ENCODE measurements at places on chromosomes 1 and 21. TPM values are rescaled to one million over a fixed set of nuclear protein-coding genes. Genes with fewer than 3 reads are reported as not detected.

SLC45A1 gene
- 0.73 TPM for total RNA-seq

DNA sequence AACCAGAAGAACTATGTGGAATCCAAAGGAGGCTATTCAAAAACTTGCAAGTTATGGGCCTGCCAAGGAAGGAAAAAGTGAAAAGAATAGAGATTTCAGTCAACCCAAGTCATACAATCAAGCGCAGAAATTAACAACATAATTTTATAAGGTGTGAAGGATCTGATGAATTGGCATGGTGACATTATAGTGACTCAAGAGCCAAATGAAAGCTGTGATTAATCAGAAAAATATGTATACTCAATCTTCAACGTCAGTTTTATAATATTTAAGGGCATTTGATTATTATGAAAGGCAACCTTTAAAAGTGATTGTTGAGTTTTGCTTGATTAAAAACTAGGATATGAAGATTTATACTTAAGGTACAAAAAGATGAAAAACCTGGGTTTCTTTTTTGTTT, 37.8 kb upstream of the THEM4 start:
- DNase-seq: no peak

DNA sequence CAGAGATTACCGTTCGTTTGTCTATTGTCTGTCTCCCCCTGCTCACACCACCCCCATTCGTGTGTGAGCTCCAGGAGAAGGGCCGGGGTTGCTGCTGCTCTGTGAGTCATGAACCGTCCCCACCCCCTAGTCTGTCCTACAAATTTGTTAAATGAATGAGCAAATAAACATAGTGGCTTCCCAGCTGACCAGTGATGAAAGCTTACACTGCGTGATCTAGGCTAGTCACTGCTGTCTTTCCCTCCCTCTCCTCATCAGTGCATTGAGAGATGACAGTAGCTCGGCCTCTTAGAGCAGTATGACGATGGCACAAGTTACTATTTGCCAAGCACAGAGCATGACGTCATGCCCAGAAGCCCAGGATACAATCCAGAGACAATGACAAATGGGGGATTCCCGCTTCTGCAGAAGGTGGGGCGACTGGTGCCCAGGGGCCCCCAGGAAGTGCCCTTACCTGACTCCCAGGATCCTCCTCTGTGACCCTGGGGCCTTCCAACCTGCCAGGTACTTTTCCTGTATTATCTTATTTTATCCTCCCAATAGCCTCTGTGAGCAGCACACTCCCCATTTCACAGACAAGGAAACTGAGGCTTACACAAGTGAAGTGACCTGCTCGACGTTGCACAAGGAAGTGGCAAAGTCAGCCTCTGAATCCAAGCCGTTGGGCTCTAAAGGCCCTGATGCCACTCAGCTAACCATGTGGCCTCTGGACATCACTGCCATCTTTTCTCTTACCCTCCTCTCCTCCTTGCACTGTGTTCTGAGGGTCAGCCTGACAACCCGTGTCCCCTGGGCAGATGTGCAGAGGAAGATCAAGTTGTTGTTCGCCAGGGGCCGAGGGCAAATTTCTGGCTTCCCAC, 8.6 kb upstream of the EPHA2 start:
- peak; percentile 76 for DNase-seq

DNA sequence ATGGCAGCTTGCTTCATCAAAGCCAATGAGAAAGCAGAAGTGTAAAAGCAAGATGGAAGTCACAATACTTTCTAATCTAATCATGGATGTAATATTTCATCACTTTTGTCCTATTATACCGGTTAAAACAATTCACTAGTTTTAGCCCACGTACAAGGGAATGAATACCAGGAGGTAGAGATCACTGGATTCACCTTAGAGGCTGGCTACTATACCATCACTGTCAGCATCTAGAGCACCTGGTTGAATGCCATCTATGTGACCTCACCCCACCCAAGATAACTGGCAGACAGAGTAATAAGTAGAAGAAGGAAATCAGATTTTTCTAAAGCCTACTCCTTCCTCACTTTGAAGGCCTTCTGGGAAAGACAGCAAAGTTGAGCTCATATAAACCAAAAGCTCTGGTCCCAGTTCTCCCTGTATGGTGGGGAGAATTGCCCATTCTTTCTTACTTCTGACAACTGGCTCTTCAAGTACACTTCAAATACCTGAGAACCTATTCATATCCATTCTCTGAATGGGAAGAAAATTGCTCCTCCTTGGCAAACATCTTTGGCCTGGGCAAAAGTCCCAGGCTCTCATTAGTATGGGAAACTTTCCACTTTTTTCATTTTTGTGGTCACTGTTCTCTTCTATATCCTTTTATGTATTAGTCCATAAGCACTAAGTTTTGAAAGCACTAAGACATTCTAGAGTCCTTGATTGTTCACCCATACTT, 24.8 kb downstream of the HSD3B1 start:
- no peak for DNase-seq

- DNase-seq: no peak
Observed at GRCh38 chr1:170698301-170699275, 34.7 kb downstream of the PRRX1 start.

DNA sequence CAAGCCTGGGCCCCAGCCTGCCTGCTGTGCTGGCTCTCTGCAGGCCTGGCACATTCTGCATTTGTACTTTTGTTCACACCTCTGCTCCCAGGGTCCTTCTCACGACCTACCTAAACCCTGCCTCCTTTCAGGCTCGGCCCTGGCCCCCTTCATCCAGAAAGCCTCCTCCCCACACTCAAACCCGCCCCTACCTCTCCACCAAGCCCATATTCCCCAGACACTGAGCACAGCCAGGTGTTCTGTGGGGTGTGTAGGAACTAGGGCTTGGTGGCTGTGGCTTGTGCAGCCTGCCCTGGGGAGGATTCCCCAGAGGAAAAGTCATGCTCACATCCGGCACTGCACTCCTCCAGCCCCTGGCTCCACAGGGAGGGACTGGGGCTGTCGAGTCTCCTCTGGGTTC, 8.2 kb upstream of the MIXL1 start:
- DNase-seq: no peak

GRCh38 chr1:57968321-57968720, 544.5 kb upstream of the DAB1 start:
- no peak for DNase-seq

- no peak for DNase-seq
Observed at GRCh38 chr1:22491995-22492715, 40.5 kb downstream of the ZBTB40 start.

CFHR4 gene
- not detected for total RNA-seq

GRCh38 chr1:210646258-210646616, 317.5 kb downstream of the HHAT start:
- DNase-seq: no peak

DNA sequence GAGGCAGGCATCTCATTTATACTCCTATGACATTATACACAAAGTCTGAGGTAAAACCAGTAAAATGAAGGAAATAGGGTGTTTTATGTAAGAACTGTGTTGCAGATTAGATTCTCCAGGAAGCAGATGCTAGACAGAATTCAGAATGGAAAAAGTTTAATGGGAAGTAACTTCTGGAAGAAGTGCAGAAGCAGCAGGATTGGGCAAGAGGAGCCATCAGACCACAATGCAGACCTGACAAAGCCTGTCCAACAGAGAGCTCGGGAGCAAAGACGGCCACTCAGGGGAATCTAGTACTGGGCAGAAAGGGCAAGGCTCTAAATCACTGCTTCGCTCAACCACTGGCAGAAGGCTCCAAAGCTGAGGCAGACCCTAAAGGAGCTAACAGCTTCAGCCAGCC, 33.7 kb downstream of the FBXO42 start:
- no peak for DNase-seq

GRCh38 chr1:150281221-150281757, 1.1 kb upstream of the CIART start:
- DNase-seq: peak; percentile 85

DNA sequence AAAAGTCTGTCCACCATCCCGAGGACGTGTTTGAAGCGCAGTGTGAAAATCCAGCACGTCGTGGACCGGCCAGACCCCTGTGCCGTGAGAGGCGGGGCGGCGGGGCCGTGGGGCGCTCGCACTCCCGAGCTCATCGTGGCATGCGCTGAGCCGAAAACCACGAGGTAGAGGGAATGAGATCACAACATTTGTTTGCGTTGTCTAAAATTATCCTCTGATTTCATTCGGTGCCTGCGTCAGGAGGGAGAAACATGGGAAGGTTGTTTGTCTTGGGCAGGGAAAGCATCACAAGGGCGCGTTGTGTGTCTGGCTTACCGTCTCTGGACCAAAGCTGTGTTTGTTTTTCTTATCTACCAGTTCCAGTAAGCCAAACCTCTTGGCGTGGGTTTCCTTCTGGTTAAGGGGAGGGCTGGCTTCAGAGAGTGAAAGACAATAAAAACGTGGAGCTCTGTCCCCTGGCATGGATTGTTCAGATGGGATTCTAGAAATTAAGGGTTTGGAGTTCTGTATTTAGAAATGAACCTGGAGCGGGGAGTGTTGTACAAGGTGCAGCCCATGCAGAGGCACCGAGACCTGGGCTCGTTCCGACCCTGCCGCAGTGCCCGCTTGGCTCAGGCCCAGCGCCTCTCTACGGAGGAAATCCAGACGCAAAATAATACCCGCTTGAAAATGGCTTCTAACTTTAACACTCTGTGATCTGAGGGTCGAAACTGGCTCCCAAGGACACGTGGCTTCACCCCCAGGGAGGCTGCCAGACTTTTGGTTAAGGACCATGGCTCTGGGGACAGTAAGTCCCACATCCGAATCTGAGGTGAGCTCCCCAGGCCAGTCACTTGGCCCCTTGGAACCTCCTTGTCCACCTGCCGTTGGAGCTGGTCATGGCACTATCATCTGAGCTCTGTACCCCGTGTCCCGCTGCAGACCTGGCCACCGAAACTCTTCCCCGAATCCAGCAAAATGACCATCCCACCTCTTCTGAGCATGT, 68.7 kb upstream of the FAM3B start:
- DNase-seq: peak; percentile 17

DNA sequence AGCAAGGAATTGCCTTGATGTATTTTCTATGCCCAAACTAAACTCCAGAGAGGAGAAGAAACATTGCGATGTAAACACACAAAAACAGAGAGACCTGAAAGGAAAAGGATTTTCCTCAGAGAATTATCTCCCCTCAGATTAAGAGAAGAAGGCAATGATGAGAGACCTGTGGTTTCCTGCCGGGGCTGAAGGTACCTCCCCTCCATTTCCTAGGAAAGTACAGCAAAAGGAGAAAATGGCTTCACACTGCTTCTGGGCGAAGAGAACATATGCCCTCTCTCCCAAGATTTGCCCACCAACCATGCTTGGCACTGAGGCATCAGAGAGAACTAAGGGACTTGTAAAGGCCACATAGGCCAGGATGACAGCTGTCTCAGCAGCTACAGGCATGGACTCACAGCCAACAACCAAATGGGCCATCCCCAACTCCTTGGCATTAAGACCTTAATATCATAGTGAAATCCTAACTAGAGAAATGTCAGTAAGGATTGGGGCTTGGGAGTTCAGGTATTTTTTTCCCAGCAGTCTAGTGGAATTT, 523.0 kb downstream of the PTPRC start:
- DNase-seq: no peak

GRCh38 chr21:16302851-16303282, 573.1 kb downstream of the USP25 start:
- no peak for DNase-seq

KIF2C gene
- 67.6 TPM for total RNA-seq

GRCh38 chr1:221715321-221716169, 26.3 kb downstream of the DUSP10 start:
- DNase-seq: no peak

CRYZ gene
- total RNA-seq: 143 TPM

- peak; percentile 16 for DNase-seq
Observed at GRCh38 chr1:156551869-156552268, 20.5 kb downstream of the IQGAP3 start.

DNA sequence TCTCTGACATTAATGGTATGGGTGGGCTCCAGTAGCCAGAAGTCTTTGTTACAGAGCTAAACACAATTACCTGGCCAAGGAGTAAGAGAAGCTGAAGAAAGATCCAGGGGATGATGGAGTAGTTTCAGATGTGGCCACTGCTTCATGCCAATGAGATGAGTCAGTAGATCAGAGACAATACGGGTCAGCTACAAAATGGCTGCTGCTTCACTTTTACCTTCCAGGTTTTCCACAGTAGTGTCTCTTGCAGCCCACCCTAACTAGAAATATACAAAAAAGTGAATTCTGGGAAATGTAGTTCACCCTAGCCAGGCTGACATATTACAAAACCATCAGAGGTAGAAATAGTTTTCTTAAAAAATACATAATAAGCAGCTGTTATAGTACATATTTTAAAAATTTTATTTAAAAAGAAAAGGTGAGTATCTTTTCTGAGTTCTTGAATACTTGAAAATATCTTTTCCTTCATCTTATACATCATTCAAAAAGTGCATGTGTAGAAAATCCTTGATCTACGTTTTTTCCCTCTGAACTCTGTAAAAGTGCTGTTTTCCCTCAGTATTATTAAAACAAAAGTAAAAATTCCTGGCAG, 36.1 kb downstream of the LRIF1 start:
- no peak for DNase-seq

GRCh38 chr21:38202811-38203210, 54.0 kb upstream of the KCNJ15 start:
- DNase-seq: no peak

PRDM16 gene
- 0.09 TPM for total RNA-seq

- DNase-seq: no peak
Observed at GRCh38 chr1:153552335-153552734, 3.3 kb upstream of the S100A3 start.

- DNase-seq: no peak
Observed at GRCh38 chr1:63679076-63679475, 85.9 kb downstream of the PGM1 start.

RPS27 gene
- total RNA-seq: 1,532 TPM

PDE4DIP gene
- 19.9 TPM for total RNA-seq

- DNase-seq: no peak
Observed at GRCh38 chr1:164515711-164516331, 43.2 kb upstream of the PBX1 start.

DNA sequence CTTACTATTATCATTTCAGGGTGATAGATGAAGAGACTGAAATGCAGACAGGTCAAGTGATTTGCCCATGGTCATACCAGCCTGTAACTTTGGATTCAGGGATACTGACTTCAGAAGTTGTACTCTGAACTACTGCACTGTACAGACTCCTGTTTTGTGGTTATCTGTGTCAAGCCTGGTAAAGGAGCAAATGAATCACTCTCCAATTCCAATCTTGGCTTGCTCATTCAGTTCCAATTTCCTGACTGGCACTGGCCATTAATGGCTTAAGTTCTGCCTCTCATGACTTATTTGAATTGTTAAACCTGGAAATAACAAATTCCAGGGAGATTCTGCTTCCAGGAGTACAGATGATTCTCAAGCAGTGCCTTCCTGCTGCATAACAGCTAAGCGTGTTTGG, 45.4 kb upstream of the PLD5 start:
- DNase-seq: no peak

KRTAP8-1 gene
- total RNA-seq: not detected

DNA sequence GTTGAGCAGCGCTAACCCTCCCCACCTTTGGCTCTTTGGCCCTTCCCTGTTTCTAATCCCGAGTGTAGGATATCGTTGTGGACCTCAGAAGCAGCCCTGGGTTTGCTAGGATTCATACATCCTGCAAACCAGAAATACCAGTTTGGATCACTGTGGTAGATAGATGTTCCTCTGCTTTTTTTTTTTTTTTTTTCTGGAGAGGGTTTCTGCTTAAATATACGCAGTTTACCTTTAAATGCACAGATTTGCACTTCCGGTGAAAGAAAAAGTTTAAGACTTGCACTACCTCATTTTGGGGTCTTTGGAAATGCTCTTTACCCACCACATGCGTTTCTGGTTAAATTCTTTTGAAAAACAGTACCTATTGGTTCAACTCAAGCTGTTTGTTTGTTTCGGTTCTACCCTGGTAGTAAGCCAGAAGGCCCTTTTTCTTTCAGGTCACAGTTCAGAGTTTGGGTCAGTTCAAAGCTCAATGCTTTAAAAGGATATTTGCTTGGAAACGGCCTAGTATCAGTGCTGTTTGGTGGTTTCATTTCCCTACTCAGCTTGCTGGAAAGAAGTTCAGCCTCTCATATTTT, 908 bp downstream of the DDI2 start:
- DNase-seq: no peak
